SK-N-MC (cell line): ENCODE measurements at places on chromosomes 13 and 19.

DNA sequence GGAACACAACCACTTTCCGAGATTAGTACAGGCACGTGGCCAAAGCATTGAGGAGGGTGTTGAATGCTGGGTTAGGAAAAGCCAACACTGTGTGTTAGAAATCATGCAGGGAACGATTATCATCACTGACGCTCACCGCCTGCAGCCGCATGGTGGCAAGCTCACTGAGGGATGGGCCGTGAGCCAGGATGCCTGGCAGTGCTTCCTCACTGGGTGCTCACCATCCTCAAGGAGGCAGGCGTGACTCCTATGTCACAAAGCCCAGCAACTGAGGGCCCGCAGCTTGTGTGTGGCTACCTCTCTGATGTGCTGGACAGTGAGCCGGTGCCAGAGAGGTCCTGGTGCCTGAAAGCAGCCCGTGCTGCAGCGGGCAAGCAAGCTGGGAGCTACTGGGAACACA is 30.4 kb upstream of the TIMM44 start:
- no peak for DNase-seq

GRCh38 chr13:49610176-49610575 is 18.1 kb upstream of the ARL11 start:
- DNase-seq = no peak

GRCh38 chr13:33918199-33918932 is 100.4 kb downstream of the RFC3 start:
- no peak for DNase-seq

DNA sequence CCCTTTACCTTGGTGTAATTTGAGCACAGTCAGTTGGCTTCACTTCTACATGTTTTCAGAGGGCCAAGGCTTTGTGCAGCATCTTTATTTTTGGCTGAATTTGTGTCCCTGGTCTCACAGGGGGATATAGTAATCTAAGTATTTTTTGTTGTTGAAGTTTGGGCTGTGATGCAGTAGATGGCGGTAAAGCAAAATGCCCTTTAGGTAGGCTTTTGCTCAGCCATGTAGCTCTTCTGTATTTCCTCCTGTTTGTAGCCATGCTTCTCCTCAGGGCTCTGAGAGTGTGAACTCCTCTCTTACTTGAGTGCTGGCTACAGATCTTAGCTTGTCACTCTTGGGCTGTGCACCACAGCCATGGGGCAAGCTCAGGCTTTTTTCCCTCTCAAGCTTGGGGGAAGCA is 328.6 kb downstream of the SLITRK5 start:
- DNase-seq = no peak

- no peak for DNase-seq
Observed at GRCh38 chr13:30819136-30819888, 84.0 kb downstream of the ALOX5AP start.

DNA sequence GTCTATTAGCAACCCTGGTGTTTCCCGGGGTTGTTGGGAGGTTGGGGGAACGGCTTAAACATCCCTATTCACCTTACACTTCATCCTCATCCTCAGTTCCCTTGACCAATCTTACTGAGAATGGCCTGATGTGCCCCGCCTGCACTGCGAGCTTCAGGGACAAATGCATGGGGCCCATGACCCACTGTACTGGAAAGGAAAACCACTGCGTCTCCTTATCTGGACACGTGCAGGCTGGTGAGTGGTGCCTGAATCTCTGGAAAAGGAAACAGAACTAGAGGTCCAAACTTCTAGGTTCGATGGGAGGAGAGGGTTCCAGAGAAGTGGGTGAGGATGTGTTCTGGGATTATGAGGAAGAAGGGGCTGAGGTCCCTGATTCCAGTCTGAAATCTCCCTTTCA is 5.9 kb downstream of the PINLYP start:
- no peak for DNase-seq

DNA sequence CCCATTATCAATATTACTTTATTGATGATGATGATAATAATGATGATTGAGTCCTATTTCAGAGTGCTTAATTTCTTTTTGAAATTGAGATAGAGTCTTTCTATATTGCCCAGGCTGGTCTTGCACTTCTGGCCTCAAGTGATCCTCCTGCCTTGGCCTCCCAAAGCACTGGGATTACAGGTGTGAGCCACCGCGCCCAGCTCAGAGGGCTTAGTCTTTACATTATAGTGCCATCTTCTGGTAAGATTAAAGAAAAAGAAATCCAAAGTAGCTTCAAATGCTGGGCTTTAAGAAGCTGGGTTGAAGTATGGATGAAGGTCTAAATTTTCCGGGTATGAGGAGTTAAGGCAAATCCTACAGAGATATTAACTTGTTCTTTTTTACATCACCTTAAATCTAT is 3.4 kb upstream of the ZNF333 start:
- no peak for DNase-seq

- DNase-seq = no peak
Observed at GRCh38 chr19:3336680-3337523, 29.5 kb upstream of the NFIC start.

DNA sequence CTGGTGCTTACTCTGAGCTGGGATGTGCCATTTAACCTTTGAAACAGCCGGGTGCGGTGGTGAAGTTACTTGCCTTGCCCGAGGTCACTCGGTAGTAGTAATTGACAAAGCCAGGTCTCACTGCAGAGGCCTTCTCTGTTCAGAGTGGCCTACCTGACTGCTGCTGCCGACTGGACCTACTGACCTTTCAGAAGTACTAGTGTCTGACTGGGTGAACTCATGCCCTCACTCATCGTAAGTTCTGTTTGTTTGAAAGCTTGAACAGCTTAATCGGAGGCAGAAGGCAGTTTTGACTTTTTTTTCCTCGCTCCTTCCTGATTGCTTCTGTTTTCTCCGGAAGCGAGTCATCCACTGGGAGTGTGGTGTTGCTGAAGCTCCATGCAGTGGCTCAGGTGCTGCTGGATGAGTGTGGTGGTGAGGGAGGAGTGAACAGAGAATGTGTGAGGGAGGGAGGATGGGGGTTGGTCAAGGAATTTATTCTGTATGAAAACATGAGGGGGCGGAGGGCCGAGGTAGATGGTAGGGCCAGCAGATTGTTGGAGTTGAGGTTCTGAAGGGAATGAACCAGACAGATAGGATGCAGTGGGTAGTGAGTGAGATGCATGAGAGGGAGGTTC is 2.7 kb downstream of the SPINT2 start:
- no peak for DNase-seq
